NCI-H1436 treated with DMSO at 0.1 percent for 48 hours (cell line): ENCODE measurements at places on chromosomes 1 and 21.

GRCh38 chr1:32706491-32706890, 3.9 kb upstream of the SYNC start:
- no peak for DNase-seq

DNA sequence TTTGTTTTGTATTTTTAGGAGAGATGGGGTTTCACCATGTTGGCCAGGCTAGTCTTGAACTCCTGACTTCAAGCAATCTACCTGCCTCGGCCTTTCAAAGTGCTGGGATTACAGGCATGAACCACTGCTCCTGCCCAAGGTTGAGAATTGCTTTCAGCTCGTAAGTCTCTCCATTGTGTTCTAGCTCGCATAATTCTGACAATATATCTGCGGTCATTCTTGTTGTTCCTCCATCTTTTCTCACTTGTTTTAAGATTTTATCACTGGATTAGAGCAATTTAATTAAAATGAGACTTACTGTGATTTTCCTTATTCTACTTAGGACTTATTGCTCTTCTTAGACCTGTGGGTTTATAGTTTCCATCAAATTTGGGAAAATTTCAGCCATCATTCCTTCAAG, 102.9 kb downstream of the AHCTF1 start:
- DNase-seq: no peak

- no peak for DNase-seq
Measured at GRCh38 chr1:78292361-78292760, 198.4 kb upstream of the PTGFR start.

DNA sequence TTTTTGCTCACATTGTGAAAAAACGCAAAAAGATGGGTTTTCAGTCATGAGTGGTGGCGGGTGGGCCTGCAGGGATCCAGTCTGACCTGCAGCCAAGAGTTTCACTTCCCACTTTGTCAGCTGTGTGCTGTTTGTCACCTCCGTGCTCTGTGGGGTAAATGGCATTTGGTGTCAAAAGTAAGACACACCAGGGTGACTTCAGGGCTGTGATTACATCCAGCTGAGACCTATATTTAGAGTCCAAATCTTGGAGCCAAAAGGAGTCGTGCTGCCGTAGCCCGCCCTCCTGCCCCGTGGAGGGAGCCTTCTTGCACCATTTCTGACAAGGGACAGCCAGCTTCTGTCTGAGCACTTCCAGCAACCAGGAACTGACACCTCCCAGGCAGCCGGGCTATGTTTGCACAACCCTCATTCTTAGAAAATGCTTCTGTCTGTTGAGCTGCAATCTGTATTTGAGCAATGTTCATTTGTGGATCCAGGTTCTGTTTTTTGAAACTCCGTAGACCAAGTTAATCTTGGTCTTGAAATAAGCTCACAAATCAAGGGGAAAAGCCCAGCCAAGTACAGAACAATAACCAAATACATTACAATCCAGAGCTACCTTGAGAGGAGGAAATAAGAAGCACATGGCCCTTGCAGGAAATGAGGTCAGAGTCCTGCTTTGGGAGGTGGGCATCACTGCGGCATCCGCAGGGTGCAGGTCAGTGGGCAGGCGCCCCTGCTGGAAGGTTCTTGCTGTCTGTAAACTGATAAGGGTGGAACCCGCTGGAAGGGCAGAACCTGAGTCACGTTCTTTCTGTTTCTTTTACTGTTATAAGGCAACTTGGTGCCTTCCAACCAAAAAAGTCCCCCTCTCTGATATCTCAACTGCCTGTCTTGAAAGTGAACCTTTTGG, 14.4 kb downstream of the ABCG1 start:
- no peak for DNase-seq

- no peak for DNase-seq
Measured at GRCh38 chr1:16459352-16459925, 18.9 kb downstream of the NECAP2 start.

DNA sequence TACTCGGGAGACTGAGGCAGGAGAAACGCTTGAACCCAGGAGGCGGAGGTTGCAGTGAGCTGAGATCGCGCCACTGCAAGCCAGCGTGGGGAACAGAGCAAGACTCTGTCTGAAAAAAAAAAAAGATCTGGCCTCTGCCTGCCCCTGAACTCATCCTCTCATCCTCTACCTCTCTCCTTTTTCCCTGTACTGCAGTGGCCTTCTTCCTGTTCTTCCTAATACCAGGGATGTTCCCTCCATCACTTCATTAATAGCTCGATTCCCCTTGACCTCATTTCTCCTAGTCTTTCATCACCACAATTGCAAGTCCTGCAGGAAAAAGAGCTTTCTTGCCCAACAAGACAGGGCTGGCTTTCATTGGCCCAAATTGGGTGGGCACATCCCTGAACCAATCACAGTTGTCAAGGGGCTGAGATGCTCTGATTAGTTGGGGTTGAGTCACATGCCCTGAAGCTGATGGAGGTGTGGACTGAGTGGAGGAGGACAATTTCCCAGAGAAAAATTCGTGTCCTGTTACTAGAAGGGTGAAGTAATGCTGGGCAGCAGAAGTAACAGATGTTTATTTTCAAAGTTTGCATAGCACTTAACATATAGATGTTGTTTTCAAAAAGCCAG, 86.8 kb upstream of the PUM1 start:
- no peak for DNase-seq

- no peak for DNase-seq
Measured at GRCh38 chr21:45162809-45163208, 88.4 kb downstream of the ADARB1 start.

- no peak for DNase-seq
Measured at GRCh38 chr1:244112041-244112440, 61.0 kb downstream of the ZBTB18 start.

- DNase-seq: no peak
Measured at GRCh38 chr21:39150877-39151276, 32.4 kb downstream of the PSMG1 start.

- no peak for DNase-seq
Measured at GRCh38 chr1:16719571-16720350, 20.6 kb upstream of the RNU1-4 start.
